ENCODE measurements at places on chromosomes 4 and X.

DNA sequence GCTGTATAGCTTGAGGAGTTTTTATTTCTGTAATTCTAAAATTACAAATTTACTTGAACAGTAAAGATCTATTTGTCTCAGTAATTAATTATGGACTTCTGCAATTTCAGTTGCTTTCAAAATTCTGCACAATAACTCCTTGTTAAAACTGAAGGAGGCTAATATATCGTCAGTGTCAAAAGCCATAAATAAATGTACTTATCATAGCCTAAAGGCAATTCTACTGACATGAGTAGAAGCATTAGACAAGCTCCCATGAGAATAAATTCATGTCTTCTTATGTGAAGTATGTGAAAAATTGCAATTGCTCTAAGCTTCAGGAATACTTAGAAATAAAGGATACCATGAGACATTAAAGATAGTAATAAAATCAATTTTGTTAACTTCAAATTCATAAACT, 381.2 kb upstream of the PCDH10 start:
- no peak for DNase-seq

- no peak for DNase-seq
Measured at GRCh38 chr4:6469144-6469543, 3.3 kb downstream of the PPP2R2C start.

DNA sequence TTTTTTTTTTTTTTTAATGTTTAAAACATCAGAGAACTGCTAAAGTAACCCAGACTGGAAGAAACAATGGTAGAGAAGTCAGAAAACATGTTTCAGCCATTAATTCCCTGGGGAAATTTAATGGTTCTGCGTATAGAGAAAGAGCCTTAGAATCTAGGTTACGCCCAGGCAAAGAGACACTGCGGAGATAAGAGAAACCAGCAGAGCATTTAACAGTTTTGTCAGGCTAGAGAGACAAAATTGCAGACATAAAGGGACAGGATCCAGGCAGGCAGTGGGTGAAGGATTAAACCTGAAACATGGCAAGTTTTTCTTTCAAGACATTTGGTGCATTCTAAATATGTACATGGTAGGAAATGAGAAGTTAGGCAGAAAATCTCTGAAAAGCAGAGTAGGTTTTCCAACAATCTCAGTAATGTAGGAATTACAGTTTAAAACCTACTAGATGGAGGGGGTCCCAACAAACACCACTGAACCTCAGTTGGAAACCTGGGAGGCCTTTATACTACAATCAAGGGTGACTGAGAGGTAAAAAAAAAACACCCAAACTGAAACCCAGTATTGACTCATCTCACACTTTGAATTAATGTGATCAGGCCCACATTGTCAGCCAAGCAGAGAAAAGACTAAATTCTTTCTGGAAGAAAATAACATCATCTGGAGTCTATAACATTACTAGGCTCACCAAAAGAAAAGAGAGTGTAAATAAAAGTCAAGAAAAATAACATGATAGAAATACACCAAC, 254.2 kb upstream of the NWD2 start:
- no peak for DNase-seq

DNA sequence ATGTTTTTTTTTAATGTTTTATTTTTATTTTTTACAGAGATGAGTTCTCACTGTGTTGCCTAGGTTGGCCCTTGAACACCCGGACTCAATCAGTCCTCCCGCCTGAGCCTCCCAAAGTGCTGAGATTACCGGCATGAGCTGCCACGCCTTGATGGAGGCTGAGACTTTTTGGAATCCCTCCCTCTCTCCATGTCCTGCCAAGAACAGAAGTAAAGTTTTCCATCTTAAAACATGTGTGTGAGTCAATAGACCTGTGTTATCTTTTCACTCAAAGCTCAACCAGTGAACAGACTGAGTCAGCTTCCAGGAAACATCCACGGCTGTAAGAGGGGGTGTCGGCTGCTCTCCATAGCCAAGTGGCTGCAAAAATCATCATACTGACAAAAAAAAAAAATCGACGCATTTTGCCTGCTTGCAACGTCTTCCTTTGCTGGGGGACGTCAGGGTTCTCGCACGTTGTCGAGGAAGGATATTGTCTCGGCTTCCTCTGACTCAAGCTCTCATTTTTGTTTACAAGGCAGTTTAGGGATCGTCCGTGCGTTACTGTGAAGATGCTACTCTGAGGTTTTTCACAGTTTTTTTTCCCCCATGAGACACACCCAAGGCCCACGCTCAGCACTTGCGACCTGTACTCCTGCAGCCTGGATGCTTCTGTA, 10.0 kb upstream of the ASMTL start:
- peak; percentile 65 for DNase-seq

DNA sequence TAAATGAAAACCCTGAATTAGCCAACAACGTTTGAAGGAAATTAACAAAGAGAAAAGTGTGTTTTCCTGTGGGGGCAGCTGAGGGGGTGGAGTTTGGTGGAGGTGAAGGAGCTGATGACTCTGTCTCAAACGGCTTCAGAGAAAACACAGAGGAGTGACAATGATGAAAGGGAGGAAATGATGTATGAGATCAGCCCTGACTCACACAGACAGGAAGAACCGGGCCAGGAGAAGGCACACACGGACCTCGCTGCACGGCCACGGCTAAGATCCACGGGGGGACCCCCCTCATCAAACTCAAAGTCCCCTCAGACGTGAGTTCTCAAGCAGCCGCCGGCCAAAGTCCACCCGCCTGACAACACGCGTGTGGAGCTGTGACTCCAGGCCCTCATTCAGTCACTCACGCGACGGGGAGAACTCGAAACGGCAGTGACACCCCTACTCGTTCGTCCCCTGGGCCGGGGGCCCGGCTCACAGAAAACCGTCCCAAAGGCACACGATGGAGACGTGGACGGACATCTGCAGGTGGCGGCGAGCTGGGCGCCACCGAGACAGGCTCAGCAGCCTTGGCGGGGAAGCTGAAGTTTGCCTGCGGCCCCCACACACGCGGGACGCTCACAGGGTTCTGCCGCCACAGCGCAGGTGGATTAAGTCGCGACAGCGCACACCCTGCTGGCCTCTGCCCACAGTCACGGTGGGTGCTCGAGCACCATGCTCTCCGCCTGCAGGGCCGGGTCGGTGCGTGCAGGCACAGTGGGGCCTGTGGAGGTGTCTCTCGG, 28.8 kb downstream of the PPP2R3B start:
- DNase-seq: peak; percentile 14

DNA sequence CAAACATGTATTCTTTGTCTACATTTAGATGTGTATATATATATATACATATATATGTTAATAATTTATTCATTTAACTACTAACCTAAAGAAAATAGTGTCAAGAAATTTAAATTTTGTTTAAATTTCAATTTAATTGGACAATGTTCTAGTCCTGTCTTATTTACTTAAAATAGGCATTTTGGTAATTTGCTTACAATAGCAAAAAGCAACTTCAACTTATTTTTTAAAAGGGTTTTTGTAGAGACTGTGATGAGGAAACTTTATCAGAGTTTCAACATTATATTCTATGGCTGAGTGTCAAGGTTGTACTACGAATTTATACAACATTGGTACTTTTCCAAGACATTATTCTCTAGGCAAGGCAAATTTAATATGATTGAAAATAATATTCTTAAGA, 212.0 kb upstream of the ARSJ start:
- no peak for DNase-seq

DNA sequence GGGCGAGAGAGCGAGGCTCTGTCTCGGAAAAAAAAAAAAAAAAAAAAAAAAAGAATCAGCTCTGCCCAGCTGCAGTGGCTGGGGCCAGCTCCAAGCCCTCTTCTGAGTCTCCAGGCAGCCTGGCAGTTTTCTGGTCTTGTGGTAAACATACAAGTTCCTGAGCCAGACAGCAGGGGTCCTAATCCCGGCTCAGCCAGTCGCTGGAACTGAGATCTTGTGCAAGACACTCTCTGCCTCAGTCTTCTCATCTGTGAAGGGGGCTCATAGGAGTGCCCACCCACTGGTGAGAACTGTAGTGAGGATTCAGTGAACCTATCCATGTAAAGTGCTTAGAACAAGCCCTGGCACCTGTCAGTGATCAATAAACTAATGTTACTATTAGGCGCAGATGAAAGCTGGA, 41.8 kb downstream of the C4orf50 start:
- DNase-seq: no peak

GRCh38 chr4:16916719-16917337, 18.4 kb upstream of the LDB2 start:
- DNase-seq: peak; percentile 35

DNA sequence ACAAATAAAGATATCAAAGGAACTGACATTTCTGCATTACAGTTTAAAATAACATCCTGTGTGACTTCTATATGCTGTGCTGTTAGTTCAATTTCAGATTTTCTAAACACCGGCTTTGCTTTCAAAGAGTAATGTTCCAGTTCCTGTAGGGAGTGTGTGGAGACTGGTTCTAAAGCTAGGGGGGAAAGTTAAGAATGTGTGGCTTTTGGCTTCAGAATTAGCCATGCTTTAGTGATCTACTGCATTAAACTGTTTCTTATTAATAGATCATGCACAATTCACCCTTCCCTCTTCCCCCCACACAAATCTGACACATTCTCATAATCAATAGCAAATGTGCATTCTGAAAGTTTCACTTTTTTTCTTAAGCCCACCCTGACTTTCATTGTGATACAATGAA, 32.0 kb upstream of the DKK2 start:
- DNase-seq: no peak

DNA sequence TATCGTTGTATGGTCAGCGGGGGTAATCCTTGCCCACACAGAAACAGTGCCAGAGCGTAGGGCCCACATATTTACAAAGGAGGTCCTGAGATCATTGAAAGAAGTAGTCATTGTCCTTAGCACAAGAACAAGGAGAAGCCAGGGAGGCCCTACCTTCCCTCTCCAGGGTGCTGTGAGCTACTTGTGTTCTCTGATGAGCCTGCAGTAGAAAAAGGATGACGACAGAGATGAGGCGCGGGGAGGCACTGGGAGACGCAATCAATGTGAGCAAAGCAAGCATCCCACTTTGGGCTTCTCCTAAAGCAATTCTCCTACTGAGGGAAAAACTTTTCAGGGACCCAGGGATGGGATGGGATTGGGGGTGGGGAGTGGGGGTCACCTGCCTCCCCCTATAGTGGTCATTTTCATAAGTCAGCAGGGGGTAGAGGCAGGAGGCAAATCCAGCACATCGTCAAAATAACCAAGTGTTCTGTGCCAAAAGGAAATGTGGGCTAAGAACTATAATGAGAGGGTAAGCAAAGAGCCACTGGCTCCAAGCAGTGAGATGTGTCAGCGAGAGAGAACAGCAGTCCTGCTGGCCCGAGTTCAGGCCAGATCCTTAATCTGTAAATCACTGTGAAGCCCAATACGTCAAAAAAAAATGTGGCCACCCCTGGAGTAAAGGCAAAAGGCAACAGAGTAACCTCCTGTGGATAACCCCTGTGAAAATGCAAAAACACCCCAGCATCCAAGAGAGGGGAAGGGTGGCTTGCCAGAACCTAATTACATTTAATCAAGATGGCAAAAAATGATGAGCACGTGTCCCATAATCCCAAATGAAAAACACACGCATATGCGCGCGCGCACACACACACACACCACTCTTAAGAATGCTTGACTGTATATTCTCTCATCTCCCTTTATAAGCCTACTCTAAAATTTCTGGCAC, 136.6 kb upstream of the HHIP start:
- DNase-seq: no peak

DNA sequence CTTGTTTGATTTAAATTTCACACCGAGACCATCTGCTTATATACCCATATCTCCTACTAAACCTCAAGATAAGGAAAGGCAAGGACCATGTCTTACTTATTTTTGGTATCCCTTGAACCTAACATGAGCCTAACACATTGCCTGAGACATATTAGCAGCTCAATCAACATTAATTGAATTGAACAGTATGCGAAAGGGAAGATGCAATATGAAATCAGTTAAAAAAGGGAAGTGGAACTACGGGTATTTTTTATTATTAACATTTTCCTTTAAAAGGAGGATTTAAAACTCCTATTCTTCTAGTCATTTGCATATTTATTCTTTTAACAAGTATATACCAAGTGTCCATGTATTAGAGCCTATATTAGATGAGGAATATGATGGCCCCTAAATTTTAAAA, 197.0 kb downstream of the CAMK2D start:
- no peak for DNase-seq

DNA sequence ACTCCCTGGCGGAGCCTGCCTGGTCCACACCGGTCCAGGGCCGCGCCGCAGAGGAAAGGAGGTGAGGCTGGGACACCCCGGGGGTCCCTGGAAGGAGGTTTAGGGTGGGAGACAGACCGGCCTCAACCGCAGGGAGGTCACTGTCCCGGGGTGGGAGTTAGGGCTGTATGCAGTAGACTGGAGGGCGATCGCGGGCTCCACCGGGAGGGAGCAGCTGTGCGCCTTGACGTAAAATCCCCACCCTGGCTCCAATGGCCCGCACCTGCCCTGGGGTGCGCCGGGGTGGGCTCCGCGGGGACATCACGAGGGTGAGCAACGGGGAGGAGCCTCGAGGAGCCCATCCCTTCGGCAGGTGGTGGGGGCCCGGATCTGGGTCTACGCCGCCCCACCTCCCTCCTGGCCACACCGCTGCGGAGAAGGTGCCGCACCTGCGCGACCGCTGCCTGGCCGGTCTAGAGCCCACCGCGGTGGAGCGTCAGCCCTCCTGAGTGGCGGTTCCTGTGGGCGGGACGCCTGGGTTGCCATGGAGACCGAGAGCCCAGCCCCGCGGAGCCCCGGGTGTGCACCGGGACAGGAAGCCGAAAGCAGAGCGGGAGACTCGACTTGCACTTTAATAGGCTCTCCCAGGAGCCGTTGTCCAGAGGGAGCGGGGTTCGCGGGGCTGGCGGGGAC, 105.1 kb downstream of the ADRA2C start:
- DNase-seq: no peak

DNA sequence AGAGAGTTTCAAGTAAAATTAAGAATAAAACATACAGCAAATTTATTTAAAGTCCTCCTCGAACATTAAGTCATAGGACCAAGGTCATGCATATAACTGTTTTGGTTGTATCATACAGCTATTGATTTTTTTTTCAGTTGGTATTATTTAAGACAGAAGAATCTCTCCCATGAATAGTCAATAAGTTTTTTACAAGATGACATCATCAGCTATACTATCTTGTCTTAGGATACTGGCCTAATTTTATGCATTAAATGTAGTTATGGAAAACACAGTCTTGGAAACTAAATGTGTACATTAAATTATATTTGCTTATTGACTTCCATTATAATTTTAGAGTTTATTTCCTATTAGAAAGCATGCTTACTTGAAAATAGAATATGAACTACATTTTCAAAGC, 755.9 kb downstream of the PCDH19 start:
- DNase-seq: no peak

DNA sequence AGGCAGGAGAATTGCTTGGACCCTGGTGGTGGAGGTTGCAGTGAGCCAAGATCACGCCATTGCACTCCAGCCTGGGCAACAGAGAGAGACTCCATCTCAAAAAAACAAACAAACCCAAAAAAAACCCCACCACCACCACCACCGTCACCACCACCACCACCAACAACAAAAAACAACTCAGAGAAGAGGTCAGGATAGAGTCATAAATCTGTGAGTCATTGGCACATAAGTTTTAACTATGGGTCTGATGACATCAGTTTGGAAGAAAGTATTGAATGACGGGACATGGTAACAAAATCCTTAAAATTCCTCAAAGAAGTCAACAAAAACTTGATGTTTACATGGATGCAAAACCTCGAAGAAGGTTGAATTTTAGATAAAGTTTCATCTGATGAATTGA, 288.0 kb upstream of the SFRP2 start:
- DNase-seq: no peak

All from activated CD8-positive, alpha-beta memory T cell treated with anti-CD3 and anti-CD28 coated beads for 4 hours (primary cell).